Endothelial cell of umbilical vein (primary cell): ENCODE measurements at places on chromosomes 7 and 10. TPM values are rescaled to one million over a fixed set of nuclear protein-coding genes. Genes with fewer than 3 reads are reported as not detected.

- no peaks in the 10 kb centered on the region for H3K4me1 ChIP-seq
- H3K4me3 ChIP-seq = no peak overlapping the region
- H3K36me3 ChIP-seq = no peaks in the 10 kb centered on the region
- H3K27me3 ChIP-seq = no peaks in the 10 kb centered on the region
Measured at GRCh38 chr10:20908391-20908790, 11.3 kb upstream of the NEBL start.

- H3K4me3 ChIP-seq = no peak overlapping the region
- DNase-seq = peak; percentile 69
- H3K27ac ChIP-seq = no peak overlapping the region
- H3K27me3 ChIP-seq = no peaks in the 10 kb centered on the region
Measured at GRCh38 chr10:64733980-64734379, 1212.8 kb downstream of the REEP3 start.

DNA sequence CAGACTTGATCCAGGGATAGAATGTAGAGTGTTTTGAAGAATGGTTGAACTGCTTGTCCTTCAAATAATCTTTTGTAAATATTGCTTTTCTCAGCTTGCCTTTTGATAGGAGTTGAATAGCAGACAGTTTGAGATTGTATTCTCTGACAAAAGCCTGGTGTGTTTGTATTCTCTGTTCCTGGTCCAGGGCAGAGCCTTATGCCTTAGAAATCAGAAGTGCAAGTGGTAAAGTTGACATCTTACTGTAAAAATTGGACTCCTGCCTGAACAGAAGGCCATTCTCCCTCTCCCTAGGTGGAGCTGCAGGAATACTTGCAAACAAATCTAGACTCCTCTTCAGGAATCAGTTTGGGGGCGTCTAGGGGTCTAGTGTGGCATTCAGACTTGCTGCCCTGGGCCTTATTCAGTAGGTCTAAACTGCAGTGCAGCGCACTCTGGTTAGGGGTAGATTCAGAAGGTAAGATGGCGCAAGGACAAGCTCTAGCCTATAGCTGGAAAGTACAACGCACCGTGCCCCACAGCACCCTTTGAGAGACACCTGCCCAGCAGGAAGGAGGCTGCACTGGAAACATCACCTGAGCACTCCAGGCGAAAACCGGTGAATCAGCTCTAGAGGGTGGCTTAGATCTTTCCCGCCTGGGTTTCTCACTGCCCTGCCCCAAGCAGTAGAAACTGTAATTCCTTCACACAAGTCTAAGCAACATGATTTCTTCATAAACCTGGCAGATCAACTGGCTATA is 608.5 kb upstream of the GALNT17 start:
- no peaks in the 10 kb centered on the region for H3K4me1 ChIP-seq
- no peak for DNase-seq

GRCh38 chr7:17166824-17167379 is 131.6 kb upstream of the AHR start:
- DNase-seq = no peak
- H3K27me3 ChIP-seq = no peaks in the 10 kb centered on the region
- no peak overlapping the region for H3K27ac ChIP-seq
- H3K36me3 ChIP-seq = no peaks in the 10 kb centered on the region
- H3K4me1 ChIP-seq = no peaks in the 10 kb centered on the region

DNA sequence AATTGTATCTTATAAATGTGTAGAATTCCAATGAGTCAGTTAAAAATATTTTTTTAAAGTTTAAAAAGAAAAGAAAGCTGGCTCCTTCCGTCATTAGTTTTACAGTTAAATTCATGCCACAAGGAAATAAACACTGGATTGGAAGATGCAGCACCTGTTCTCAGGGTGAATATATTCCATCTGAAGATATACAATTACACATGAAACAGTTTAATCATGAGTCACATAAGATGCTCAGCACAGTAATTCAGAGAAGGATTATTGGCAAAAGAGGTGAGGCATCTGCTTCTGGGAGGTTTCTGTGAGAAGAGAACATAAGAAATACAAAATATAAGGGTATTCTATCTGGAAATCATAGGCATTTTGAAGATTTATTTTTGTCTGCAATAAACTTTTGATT is 376.5 kb upstream of the SORCS1 start:
- H3K36me3 ChIP-seq = no peaks in the 10 kb centered on the region
- no peak for DNase-seq
- H3K4me3 ChIP-seq = no peak overlapping the region

DNA sequence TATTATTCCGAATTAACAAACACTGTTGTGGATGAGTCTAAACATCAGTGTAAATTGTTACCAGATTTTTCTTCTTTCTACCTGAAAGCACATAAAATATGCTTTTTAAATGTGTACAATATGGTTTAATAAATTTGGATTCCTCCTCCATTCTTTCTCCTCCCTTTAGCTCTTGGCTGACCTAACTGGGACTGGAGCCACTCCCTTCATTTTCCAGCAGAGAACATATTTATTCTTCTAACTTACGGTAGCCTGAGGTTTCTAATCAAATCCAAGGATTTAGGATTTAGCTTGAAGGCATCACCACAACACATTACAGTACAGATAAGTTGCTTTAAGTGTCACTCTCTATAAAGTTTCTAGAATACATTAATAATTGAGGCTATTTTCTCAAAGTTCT is 88.2 kb upstream of the SEMA3C start:
- no peaks in the 10 kb centered on the region for H3K36me3 ChIP-seq
- DNase-seq = no peak
- H3K27me3 ChIP-seq = no peaks in the 10 kb centered on the region
- no peak overlapping the region for H3K4me3 ChIP-seq
- no peaks in the 10 kb centered on the region for H3K4me1 ChIP-seq

Gene C10orf105
- total RNA-seq = not detected in 2 replicates

Gene EBLN1
- total RNA-seq = not detected in 2 replicates

Gene ESYT2
- 40.6 and 46.6 TPM in 2 replicates for total RNA-seq

Gene EIF5AL1
- 0.28 and 0.29 TPM in 2 replicates for total RNA-seq

Gene BTBD16
- 0.78 TPM in 1 of 2 replicates, not detected in the other for total RNA-seq
